Mucosa of gallbladder (tissue), 1 donor: ENCODE measurements at places on chromosomes 7 and 10.

GRCh38 chr7:7932553-7932952 lies 36.0 kb upstream of the GLCCI1 start:
- no peak for DNase-seq

DNA sequence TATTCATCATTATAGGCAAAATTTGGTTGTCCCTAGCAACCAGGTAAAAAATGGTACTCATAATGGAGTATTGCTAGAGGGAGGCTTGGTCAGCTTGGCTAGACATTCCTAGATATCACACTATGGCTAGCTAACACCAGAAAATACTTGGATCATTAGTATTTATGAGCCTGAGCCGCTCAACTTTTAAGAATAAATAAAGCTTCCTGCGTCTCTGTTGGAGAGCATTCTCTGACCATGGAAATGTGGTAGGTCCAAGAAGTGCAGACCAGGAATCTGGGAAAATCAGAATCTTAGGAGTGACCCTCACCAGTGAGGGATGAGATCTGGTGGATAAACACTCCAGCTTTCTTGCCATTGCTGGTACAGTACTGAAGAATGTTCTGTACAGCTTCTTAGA lies 157.6 kb upstream of the AGR3 start:
- DNase-seq, result no peak

DNA sequence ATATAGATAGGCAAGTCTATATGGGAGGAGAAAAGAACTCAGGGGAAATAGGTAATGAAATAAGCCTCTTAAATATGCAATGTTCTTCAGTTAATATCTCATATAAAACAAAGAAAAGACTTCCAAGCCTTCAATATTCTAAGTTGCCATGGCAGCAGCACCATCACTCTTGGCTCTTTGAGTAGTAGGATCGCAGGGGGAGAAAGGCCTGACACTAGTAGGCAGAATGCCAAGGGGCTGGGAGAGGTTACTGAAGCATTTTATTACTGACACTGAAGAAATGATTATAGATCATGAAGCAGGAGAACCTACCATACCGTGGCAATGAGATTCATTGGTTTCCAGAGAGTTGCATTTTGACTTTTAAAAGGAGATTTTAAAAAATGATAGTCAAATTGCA lies 193.9 kb downstream of the NXPH1 start:
- DNase-seq, result no peak

DNA sequence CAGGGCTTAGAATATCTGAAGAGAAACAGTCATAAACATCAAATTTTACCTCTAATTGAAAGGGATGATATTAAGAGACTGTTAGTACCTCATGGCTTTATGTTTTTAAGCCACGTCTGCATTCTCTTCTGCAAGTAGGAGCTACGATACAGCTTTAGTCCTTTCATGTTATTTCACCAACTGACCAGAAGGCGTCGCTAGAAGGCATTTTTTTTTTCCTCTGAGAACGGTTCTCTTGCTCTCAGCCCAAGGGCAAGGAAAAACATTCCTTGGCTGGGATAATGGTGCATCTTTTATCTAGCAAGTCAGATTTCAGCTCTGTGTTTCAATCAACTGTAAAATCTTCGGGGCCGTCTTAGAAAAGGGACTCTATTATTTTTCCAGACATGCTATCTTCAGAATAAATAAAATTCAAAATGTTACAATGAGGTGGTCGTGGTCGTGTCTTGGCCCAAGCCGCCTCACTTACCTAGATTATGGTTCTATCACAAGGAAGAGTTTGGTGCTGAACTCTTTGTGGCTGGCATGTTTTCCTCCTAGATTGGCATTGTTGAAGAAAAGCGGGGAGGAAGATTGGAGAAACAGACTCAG lies 41.6 kb upstream of the LYZL2 start:
- DNase-seq, result peak; percentile 63

- no peak for DNase-seq
Observed at GRCh38 chr7:52956379-52956915, 79.0 kb upstream of the POM121L12 start.

DNA sequence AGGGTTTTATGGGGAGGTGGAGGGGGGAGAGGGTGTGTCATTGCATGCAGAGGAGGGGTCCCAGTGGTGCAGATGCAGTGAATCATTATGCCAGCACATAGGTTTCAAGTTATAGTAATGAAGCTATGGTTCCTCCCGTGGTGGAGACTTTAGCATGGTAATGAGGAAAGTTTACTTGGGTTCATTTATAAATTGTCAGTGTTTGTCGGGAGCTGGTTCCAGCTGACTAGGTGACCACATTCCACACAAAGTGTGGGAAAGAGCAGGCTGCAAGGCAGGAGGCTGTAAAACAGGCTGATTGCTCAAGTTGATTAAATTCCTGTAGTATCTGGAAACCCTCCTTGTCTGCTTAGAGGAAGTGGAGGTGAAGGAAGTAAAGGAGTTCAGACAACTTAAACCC lies 78.9 kb downstream of the SRI start:
- no peak for DNase-seq
